Aorta (tissue), 5 donors: ENCODE measurements at places on chromosomes 1 and 21. TPM values are rescaled to one million over a fixed set of nuclear protein-coding genes. Genes with fewer than 3 reads are reported as not detected.
A peak's percentile ranks its signal among the peaks of the same experiment; 100 is the strongest.

- no peak overlapping the region for H3K4me3 ChIP-seq
- no peak for DNase-seq
- peaks cover 7% of the 10 kb centered on the region for H3K4me1 ChIP-seq
- H3K36me3 ChIP-seq = no peaks in the 10 kb centered on the region
- H3K27ac ChIP-seq = no peak overlapping the region
- no peaks in the 10 kb centered on the region for H3K27me3 ChIP-seq
Measured at GRCh38 chr1:64514197-64514765, 44.4 kb downstream of the CACHD1 start.

DNA sequence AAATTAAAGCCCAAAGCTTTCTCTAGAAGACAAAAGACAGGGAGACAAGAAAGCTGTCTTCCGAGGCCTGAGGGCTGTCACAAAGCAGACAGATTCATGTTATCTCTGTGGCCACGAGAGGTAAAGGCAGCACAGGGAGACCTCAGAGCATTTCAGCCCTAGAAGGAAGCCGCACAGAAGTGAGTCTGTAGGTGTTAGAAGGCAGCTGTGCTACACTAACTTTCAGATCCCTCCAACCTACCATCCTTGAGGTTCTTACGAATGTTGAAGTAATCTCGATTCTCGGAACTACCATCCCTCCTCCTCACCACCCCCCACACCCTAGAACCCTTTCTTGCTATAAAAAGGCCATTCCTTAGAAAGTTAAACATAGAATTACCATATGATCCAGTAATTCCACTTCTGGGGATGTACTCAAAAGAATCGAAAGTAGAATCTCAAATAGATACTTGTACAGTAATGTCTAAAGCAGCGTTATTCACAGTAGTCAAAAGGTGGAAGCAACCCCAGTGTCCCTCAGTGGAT is 21.5 kb upstream of the LYST start:
- DNase-seq = no peak
- H3K27me3 ChIP-seq = no peaks in the 10 kb centered on the region
- no peak overlapping the region for H3K27ac ChIP-seq
- H3K36me3 ChIP-seq = no peaks in the 10 kb centered on the region

GRCh38 chr1:208600456-208601190 is 356.4 kb upstream of the PLXNA2 start:
- no peaks in the 10 kb centered on the region for H3K36me3 ChIP-seq
- H3K4me3 ChIP-seq = no peak overlapping the region
- no peak for DNase-seq
- peaks cover 3% of the 10 kb centered on the region for H3K27me3 ChIP-seq
- no peak overlapping the region for H3K27ac ChIP-seq

DNA sequence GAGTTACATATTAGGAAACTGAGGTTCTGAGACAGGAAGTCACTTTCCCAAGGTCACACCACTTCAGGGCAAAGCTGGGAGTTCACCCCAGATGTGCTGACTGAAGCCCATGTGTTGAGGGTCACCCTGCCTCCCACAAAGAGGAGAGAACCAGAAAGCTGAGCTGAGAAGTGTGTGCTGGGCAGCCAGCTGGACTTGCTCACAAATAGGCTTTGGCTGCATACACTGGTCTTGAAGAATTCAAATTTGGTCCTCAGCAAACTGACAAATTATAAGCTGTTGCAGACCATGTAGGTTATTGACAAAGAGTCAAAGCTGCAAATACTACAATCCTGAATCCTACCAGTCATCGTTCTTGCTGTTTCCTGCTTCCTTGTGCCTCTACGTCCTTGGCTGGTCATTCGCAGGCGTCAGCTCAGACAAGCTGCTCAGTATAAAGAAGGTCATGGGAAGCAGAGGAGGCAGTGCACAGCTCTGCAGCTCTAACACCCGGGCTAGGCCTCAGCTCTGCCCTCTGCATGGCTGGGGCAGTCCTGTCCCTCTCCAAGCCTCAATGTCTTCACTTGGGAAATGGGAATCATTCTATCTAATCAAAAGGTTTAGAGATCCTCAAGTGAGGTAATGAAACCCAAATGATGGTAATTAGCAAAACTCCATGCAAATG is 40.0 kb downstream of the CDCP2 start:
- no peak overlapping the region for H3K27ac ChIP-seq
- H3K27me3 ChIP-seq = no peaks in the 10 kb centered on the region
- no peak overlapping the region for H3K4me3 ChIP-seq
- no peak for DNase-seq
- no peaks in the 10 kb centered on the region for H3K4me1 ChIP-seq
- H3K36me3 ChIP-seq = no peaks in the 10 kb centered on the region

DNA sequence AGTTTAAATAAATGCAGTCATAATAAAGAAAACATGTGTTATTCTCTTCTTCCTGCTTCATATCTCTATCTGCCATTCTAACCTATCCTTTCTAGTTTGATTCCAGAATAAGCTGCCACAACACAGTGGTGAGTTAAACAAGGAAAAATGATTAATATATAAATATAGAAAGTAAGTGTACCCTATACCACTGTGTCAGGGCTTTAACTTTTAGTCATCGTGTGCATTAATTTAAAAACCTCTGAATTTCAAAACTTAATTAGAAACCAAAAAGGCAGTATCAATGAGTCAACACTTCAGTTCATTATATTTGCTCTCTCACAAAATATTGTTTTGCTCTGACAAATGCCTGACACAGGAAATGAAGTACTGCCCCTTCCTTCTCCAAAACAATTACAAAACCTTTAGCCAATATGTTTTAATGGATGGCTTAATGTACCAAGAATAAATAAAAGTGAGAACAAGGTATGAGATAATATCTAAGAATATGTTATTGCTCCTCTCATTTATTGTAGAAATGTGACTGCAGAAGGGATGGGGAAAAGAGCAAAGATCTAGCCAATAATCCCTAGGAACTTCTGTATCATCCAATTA is 634.8 kb downstream of the KCNT2 start:
- no peak overlapping the region for H3K4me3 ChIP-seq
- H3K27ac ChIP-seq = no peak overlapping the region
- H3K4me1 ChIP-seq = no peaks in the 10 kb centered on the region
- no peaks in the 10 kb centered on the region for H3K36me3 ChIP-seq
- no peaks in the 10 kb centered on the region for H3K27me3 ChIP-seq

GRCh38 chr21:32328595-32328994 is 29.9 kb downstream of the MRAP start:
- H3K4me1 ChIP-seq = peaks cover 3% of the 10 kb centered on the region
- H3K27ac ChIP-seq = peak overlapping the region; percentile 46
- no peaks in the 10 kb centered on the region for H3K27me3 ChIP-seq
- no peak overlapping the region for H3K4me3 ChIP-seq
- no peak for DNase-seq

GRCh38 chr1:85421179-85421578 is 43.8 kb downstream of the DDAH1 start:
- H3K27me3 ChIP-seq = no peaks in the 10 kb centered on the region
- H3K27ac ChIP-seq = no peak overlapping the region
- DNase-seq = no peak
- H3K4me3 ChIP-seq = no peak overlapping the region

GRCh38 chr1:3731583-3732433 is 20.4 kb upstream of the CCDC27 start:
- H3K27ac ChIP-seq = no peak overlapping the region
- no peaks in the 10 kb centered on the region for H3K4me1 ChIP-seq
- H3K4me3 ChIP-seq = no peak overlapping the region
- H3K27me3 ChIP-seq = no peaks in the 10 kb centered on the region
- DNase-seq = no peak
- H3K36me3 ChIP-seq = no peaks in the 10 kb centered on the region

DNA sequence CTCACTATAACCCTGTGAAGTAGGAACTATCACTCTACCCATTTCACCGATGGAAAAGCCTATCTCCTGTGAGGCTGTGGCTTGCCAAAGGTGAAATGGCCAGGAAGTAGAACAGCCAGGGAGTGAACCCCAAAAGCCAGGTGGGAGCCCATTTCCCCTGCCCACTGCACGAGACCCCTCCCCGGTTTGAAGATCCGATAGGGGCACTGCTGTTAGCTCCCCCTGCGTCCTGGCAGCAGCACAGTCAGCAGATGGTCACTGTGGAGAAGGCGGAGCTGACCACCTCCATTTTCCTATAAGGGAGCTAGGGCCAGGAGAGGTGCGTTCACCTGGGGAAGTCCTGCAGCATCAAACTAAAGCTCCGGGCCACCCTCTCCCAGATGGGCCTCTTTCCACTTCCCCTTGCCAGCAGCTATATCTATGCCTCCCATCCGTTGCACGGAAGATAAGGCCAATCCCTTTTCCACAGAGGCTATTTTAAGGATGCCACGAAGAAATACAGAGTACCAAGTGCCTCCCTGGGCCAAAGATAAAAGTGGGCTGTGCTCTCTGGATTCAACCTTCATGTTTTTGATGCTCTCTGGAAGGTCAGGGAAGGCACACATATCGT is 7.8 kb downstream of the ERG start:
- no peak overlapping the region for H3K4me3 ChIP-seq
- H3K36me3 ChIP-seq = no peaks in the 10 kb centered on the region
- peak overlapping the region; percentile 99 for H3K27ac ChIP-seq
- H3K27me3 ChIP-seq = no peaks in the 10 kb centered on the region

DNA sequence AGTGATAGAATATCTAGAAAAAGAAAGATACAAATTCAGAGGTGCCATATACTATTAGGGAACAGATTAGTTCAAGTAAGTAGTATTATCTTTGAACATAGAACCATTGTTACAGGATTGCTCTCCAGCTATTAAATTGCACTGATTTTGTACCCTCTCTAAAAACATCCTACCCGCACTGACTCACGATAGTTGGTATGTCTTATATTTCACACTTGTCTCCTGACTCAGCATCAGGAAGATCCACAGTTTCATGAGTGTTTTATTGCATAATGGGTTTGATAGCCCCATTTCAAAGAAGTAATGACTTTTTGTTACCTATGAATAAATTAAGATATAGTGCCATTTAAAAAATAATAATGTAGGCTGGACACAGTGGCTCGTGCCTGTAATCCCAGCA is 6.0 kb downstream of the TATDN3 start:
- H3K36me3 ChIP-seq = no peaks in the 10 kb centered on the region
- H3K4me1 ChIP-seq = no peaks in the 10 kb centered on the region
- no peaks in the 10 kb centered on the region for H3K27me3 ChIP-seq
- no peak for DNase-seq

- no peaks in the 10 kb centered on the region for H3K36me3 ChIP-seq
- no peaks in the 10 kb centered on the region for H3K4me1 ChIP-seq
- H3K27me3 ChIP-seq = no peaks in the 10 kb centered on the region
- DNase-seq = no peak
- no peak overlapping the region for H3K4me3 ChIP-seq
- no peak overlapping the region for H3K27ac ChIP-seq
Measured at GRCh38 chr1:92805216-92805615, 20.3 kb upstream of the EVI5 start.

- H3K4me3 ChIP-seq = no peak overlapping the region
- DNase-seq = no peak
- no peaks in the 10 kb centered on the region for H3K36me3 ChIP-seq
- H3K4me1 ChIP-seq = no peaks in the 10 kb centered on the region
- H3K27ac ChIP-seq = no peak overlapping the region
Measured at GRCh38 chr1:64242895-64243756, 39.7 kb downstream of the UBE2U start.

DNA sequence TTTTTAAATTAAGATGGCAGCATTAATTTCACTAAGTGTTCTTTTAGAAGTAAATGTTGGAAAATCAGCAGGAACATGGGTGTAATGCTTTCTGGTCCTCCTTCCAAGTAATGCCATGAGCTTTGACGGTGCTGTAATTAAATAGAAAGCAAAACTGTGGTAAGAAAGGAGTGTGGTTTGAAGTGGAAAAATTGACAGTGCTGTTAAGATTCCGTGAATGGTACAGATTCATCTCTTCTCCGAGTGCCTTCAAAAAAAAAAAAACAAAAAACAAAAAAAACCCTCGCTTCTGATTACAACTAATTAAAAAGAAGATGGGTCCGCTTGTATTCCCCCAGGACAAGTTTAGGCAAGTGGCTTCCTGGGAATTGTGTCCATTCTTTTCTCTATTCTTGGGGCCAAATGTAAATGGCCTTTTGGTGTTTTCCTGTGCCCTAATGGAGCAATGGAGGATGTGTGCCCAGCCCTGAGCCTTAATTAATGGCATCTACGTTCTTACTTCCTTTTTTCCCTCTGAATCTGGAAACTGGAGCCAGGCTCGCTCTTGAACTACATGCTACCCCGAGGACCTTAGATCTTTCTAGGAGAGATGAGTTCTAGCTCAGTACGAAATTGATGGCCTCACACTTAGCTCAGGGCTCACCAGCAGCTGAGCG is 5.1 kb downstream of the LMO4 start:
- no peak for DNase-seq
- no peaks in the 10 kb centered on the region for H3K4me1 ChIP-seq
- no peaks in the 10 kb centered on the region for H3K27me3 ChIP-seq
- H3K36me3 ChIP-seq = no peaks in the 10 kb centered on the region

- H3K27ac ChIP-seq = no peak overlapping the region
- no peaks in the 10 kb centered on the region for H3K27me3 ChIP-seq
- no peaks in the 10 kb centered on the region for H3K36me3 ChIP-seq
- H3K4me3 ChIP-seq = no peak overlapping the region
Measured at GRCh38 chr1:154539486-154540483, 18.7 kb downstream of the UBE2Q1 start.

GRCh38 chr1:247268390-247269045 is 12.6 kb downstream of the VN1R5 start:
- H3K36me3 ChIP-seq = no peaks in the 10 kb centered on the region
- H3K27ac ChIP-seq = no peak overlapping the region
- H3K4me3 ChIP-seq = no peak overlapping the region
- no peaks in the 10 kb centered on the region for H3K27me3 ChIP-seq
- no peaks in the 10 kb centered on the region for H3K4me1 ChIP-seq

DNA sequence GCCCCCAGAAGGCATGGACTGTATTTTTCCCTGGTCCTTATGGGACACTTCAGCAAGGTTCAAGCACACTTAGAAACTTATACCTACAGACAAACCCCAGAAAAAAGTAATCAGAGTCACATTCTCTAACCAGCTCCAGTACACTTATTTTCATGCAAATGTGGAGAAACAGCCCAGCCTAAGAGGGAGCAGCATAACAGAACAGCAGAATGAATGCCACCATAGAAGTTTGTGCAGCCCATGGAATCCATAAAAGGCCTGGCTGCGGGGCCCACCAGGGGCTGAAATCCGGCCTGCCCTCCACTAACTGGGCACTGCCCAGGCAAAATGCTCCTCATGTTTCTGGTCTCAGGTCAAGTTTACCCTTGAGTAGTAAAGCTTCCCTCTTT is 60.4 kb upstream of the ATP1A1 start:
- no peaks in the 10 kb centered on the region for H3K4me1 ChIP-seq
- no peaks in the 10 kb centered on the region for H3K36me3 ChIP-seq
- DNase-seq = no peak
- H3K27me3 ChIP-seq = no peaks in the 10 kb centered on the region
- H3K4me3 ChIP-seq = no peak overlapping the region
- no peak overlapping the region for H3K27ac ChIP-seq

FCRLB gene
- polyA plus RNA-seq = 0.36 TPM

KRTAP20-4 gene
- not detected for polyA plus RNA-seq

PRPF38A gene
- polyA plus RNA-seq = 15.2 TPM

CELA3B gene
- 7.5 TPM for polyA plus RNA-seq
